H9 (cell line): ENCODE measurements at places on chromosomes 3 and 15. TPM values are rescaled to one million over a fixed set of nuclear protein-coding genes. Genes with fewer than 3 reads are reported as not detected.

GPR149 gene
- total RNA-seq: not detected in 2 replicates

COLQ gene
- 0.61 and 1.1 TPM in 2 replicates for total RNA-seq

CCR5 gene
- not detected in 2 replicates for total RNA-seq

ISLR gene
- total RNA-seq: 0.11 and 0.35 TPM in 2 replicates

STARD5 gene
- total RNA-seq: 2.3 and 2.4 TPM in 2 replicates

FETUB gene
- total RNA-seq: not detected in 2 replicates

C3orf49 gene
- total RNA-seq: not detected in 2 replicates
